ENCODE measurements at places on chromosomes 6 and 20.

- no peak for DNase-seq
Observed at GRCh38 chr6:91659891-91660290, 1073.0 kb upstream of the MAP3K7 start.

DNA sequence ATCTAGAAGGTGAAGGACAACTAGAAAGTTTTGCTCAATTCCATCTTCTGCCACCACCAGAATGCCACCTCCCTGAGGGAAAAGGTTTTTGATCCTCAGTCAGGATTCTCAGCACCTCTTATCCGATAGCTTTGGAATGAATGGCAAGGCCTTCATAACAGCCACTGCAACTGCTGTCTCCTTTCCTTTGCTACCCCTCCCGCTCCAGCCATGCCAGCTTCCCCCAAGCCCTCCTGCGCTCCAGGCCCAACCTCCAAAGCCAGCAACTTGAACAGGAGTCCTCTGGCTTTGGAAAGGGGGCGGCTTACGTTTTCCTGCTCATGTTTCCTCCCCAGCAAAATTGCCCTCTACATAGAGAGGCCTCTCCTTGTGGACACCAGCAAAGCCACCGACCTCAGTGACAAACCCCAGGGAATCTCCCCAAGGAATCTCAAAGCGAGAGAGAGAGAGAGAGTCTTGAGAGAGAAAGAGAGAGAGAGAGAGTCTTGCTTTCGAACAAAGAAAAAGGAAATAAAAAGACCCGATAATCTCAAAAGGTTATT is 420 bp upstream of the BTN2A1 start:
- DNase-seq: no peak

- no peak for DNase-seq
Observed at GRCh38 chr20:14685183-14685582, 347.8 kb upstream of the FLRT3 start.

DNA sequence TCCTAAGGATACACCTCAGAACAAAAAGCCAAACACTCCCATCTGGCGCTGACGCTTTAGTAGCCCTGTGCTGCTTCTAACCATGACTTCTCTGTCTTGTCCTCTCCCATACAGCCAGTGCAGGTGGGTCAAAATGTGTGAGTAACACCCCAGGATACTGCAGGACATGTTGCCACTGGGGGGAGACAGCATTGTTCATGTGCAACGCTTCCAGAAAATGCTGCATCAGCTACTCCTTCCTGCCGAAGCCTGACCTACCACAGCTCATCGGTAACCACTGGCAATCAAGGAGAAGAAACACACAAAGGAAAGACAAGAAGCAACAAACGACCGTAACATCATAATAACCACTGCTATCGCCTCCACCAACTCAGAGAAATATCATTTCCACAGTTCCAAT is 1.4 kb downstream of the DEFB132 start:
- no peak for DNase-seq

GRCh38 chr6:159473475-159474263 is 219.4 kb downstream of the SOD2 start:
- no peak for DNase-seq
